ENCODE measurements at places on chromosomes 7 and 10.
A peak's percentile ranks its signal among the peaks of the same experiment; 100 is the strongest.

GRCh38 chr7:50542132-50542531, 23.1 kb downstream of the DDC start:
- no peak for DNase-seq

DNA sequence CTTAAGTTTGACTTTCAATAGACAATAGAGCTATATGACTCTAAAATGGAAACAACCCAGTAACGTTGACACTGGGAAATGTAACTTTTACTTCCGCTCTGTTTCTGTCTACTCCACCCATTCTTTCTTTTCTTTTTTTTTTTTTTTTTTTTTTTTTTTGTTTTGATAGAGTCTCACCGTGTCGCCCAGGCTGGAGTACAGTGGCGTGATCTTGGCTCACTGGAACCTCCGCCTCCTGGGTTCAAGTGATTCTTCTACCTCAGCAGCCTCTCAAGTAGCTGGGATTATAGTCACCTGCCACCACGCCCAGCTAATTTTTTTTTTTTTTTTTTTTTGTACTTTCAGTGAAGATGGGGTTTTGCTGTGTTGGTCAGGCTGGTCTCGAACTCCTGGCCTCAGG, 13.9 kb downstream of the PRSS2 start:
- no peak for DNase-seq

DNA sequence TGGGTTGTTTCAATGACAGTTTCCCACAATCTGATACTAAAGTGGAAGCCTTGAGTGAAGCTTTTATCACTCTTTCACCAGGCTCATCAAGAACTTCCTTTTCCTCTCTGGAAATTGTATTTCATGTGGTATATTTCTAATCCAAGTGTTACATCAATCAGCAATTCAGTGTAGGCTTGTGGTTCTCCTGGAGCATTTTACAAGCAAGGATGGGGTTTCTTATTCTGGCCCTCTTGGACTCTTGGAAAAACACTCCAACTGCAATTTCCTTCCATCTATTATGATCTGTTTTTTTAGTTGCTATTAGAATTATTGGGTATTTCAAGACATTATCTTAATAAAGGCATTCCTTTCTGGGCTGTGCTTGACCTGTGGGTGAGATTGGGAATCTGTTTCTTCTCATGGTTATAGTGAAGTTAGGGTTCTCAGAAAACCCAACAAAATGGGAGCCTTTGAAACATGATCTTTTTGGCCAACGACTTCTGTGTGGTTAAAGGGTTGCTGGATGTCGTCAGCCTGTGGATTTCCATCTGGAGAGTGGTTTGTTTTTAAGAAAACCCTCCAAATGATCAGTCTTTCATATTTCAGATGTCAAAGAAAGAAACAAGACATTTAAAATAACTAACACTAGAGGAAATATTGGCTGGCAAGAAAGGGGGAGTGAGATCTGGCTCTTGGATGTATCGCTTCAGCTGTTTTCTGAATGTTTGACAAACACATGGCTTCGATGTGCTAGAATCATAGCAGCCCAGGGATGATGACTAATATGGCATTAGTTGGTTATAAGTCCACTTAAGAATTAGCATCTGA, 540.2 kb downstream of the LRMDA start:
- DNase-seq: peak; percentile 18

DNA sequence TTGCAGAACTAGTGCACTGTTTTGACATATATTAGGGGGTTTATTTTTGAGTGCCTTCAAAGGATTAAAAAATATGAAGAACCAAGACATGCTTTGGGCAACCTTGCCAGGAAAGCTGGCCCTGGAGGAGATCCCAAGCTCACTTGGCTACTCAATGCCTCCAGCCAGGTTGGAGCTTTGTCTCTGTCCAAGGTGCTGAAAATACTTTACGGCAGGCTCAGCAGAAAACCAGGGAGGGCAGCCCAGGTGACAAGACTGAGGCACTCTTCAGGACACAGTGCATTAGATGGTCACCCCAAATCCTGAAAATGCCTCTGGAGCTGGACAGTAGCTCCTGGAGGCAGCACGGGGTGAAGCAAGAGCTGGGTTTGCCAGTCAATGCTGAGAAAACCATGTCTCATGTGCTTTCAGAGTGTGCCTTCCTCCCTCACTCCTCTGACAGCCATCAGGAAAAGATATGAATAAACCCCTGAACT, 5.8 kb upstream of the KCNH2 start:
- DNase-seq: no peak

GRCh38 chr7:54880326-54880989, 121.4 kb upstream of the SEC61G start:
- no peak for DNase-seq

DNA sequence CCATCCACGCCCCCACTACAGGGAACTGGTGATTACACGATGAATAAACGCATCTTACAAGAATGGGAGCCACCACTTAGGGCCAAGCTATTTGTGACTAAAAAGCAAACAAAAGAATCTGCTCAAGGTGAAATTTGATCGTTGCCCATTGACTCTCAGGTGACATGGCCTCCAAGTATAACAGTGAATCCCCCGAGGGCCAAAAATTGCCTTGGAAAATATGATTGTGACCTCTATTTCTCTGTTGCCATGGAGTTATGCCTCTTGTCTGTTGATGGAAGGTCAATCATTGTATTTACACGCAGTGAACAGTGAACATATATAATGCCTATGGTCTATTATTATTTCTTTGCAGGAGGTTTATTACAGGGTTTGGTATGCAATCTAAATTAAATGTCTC, 282.3 kb downstream of the KLF6 start:
- no peak for DNase-seq

Measured in urothelium cell line (cell line).